ENCODE measurements at places on chromosomes 11 and 22. TPM values are rescaled to one million over a fixed set of nuclear protein-coding genes. Genes with fewer than 3 reads are reported as not detected.
A peak's percentile ranks its signal among the peaks of the same experiment; 100 is the strongest.

GRCh38 chr22:30873086-30873650, 95.4 kb downstream of the MORC2 start:
- DNase-seq = no peak

The HOATZ gene
- total RNA-seq = not detected

The XKR3 gene
- total RNA-seq = not detected

DNA sequence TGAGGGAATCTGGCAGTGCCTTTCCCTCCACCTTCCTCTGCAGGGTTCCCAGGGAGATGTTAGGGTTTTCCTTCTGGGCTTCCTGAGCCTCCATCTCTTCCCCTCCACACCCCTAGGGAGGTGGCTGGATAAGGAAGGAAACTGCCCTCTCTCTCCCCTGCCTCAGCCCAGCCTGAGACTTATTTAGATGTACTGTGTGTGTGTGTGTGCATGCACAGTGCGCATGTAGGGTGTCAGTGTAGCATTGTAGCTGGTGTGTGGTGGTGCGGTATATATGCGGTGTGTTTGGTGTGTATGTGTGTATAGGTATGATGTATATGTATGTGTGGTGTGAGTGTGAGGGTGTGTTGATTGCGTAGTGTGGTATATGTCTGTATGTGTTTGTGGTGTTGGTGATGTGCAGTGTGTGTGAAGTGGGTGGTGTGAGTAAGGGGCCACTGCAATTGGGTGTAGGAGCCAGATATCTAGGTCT, 1.5 kb downstream of the FXYD6 start:
- DNase-seq = no peak

The APOBEC3C gene
- 146 TPM for total RNA-seq

The SLC22A6 gene
- total RNA-seq = not detected

GRCh38 chr11:9530020-9530621, 43.3 kb upstream of the WEE1 start:
- no peak for DNase-seq

GRCh38 chr11:113045146-113045545, 83.9 kb downstream of the NCAM1 start:
- no peak for DNase-seq

DNA sequence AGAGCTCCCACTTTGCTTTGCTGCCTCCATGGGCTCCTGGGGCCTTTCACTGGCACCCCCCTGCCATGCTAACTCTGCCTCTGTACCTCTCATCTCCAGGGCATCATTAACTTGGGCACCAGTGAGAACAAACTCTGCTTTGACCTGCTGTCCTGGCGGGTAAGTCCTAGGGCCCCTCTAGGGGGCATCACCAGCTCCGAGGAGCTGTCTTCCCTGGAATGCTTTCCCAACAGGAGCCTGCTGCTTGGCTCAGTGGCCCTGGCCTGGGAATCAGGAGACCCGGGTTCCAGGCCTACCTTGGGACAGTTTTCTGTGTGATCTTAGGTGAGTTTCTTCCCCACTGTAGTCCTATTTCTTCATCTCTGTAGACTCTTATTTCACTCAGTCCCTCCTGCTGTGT, 5.1 kb downstream of the ACCS start:
- DNase-seq = no peak

- no peak for DNase-seq
These were observed 6.7 kb upstream of the APOL4 start for GRCh38 chr22:36208162-36208765.

The ST3GAL4 gene
- 7.4 TPM for total RNA-seq

DNA sequence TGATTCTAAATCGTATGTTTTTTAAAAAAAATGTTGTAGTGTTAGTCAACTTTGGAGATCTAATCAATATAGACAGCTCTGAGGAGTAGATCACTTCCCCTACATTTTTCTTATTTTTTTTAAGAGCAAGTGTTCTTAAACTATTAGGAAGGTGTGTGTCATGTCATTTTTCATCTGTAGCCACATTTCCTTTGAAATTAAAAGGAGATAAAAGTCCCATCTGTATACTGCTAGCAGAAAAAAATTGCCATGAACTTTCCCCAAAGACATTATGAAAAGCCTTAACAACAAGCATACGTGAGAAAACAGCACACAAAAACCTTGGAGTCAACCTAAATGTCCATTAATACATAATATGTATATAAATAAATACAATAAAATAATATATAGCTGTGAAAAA, 286.6 kb downstream of the ETS1 start:
- DNase-seq = no peak

The TTC12 gene
- 11.9 TPM for total RNA-seq

The MYRF gene
- total RNA-seq = 4.9 TPM

DNA sequence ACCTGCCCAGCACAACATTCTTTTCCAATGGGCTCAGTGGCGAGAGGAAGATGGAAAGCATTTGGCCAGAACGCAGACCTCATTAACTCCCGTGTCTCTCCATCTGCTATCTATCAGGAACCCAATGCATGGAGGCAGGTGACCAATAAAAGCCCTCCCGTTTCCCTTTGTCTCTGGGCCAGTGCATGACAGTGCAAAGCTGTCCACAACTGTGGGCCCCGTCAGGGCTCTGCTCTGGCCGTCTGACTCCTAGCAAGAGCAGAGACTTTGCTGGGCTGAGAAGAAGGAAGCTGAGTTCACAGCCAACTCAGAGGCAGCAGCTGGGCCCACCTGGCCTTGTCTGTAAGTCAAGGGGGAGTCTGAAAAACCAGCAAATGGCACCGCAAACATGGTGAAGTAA, 177.8 kb downstream of the TENM4 start:
- DNase-seq = no peak

The PTPRCAP gene
- total RNA-seq = 398 TPM

DNA sequence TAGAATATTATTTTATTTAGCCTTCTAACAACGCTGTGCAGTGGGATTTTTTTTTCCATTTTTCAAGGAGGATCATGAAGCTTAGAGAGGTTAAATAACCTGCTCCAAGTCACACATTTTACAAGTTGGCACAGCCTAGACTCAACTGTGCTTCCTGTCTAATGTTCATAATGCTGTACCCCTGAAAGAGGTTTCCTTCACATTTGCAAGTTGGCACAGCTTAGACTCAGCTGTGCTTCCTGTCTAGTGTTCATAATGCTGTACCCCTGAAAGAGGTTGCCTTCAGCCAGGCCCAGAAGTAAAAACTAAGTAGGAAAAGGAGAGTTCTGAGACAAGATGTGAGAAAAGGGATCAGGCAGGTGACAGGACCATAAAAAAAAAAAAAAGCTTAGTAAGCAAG, 7.9 kb upstream of the HEPACAM start:
- DNase-seq = no peak

GRCh38 chr11:30631148-30631547, 45.0 kb upstream of the MPPED2 start:
- DNase-seq = no peak

The SLC22A8 gene
- not detected for total RNA-seq

GRCh38 chr11:1029654-1030053, 6.9 kb downstream of the MUC6 start:
- DNase-seq = no peak

DNA sequence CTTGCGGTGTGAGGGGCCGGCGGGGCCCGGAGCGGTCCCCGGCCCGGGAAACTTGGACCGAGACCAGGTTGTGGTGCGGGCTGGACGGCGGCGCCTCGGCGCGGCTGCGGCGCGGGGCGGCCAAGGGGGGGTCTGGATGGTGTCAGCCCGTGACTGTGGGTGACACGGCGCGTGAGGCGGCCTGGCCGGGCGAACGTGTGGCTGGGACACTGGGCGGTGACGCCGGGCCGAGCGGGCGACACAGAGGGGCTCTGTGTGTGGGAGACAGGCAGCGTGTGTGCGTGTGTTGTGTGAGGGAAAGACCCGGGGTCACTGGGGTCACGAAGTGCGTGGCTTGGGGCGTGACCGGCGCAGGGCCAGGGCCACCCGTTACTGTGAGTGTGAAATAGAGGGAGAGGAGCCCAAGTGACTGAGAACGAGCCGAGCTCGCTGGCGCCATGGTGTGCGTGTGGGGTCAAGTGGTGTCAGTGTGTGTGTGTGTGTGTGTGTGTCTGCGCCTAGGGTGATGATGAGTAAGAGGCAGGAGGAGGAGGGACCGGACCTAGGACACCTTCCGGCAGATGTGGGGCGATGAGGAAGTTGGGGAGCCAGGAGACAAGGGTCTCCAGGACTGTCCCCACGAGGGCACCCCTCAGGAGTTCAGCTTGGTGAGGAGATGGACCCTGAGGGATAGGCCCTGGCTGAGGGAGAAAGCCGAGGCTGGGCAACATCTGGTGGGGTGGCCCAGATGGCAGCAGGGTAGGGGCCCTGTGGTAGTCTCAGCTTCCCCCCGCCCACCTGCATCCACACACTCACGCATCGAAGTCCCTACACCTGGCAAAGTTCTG, 817 bp downstream of the RELT start:
- peak; percentile 78 for DNase-seq

The CASP4 gene
- 138 TPM for total RNA-seq

DNA sequence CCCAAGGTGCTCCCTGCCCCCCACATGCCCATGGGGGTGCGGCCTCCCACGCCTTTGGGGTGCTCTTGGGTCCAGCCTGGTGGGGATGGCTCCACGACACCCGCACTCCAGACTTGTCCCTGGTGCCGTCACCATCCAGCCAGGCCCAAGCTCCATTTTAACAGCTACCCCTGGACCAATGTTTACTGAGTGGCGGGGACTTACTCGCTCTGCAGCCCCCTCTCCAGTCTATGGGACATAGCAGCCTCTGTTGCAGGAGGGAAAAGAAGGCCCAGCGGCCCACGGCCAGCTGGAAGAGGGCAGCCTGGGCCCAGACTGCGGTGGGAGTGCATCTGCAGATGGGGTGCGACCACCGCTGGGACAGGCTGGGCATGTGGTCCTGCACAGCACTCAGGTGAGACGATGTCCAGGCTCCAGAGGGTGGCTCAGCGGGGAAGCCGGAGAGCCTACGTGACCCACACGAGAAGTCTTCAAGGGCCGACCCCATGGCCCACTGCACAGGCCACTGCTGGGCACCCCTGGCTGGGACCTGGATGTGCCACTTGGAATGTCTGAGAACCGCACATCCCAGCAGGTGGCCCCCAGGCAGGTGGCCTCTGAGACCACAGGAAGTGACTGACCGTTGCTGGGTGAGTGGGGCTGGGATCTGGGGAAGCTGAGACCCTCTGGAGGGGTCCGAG, 18.1 kb downstream of the IL17REL start:
- DNase-seq = no peak

DNA sequence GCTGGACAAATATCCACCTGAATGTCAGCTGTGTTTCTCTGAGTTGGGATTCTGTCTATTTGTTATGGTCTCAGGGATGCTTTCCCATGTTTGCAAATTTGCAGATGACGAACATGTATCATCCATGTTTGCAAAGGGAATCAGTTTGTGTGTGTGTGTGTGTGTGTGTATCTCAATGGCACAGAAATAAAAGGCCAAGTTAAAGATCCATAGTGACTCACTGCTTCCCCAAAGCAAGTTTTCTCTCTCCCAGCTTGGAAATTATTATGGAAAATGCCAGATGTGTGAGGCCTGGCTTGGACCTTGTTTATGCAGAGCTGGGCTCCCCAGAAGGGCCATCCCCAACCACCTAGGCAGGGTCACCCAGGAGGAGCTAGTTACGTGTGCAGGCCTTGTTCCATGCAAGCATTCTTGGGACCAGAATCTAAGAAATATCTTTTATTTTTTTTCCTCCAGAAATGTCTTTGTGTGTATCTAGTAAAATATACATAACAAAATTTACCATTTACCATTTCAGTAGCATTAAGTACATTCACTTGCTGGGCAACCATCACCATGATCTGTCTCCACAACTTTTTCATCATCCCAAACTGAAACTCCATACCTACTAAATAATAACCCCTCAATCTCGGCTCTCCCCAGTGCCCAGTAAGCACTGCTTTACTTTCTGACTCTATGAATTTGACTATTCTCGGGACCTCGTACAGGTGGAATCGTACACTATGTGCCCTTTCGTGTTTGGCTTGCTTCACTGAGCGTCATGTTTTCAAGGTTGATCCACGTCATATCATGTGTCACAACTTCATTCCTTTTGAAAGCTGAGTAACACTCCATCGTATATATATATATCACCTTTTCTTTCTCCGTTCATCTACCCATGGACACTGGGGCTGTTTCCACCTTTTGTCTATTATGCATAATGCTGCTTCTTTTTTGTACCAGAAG, 56.6 kb upstream of the WNT7B start:
- DNase-seq = no peak

Measured in activated CD4-positive, alpha-beta memory T cell treated with anti-CD3 and anti-CD28 coated beads, Interleukin-2, amount 10 ng/mL, durations not matched to agents 7 days and 5 days (primary cell).